HCT116 (cell line): ENCODE measurements at places on chromosomes 6 and 20.

DNA sequence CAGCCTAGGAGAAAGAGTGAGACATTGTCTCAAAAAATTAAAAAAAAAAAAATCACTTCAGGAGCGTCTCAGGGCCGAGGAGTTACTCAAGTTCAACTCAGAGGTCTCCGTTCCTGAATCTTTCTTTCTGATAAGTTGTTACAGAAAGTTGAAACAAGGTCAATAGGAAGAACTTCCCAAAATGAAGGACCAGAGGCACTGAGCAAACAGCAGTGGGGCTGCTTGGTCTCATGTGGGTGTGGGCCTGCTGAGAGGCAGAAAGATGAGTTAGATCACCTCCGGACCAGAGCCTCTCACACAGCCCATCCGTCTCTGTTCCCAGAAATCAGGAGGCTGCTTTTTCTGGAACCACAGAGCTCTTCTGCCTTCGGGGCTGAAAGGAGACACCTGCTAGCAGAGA is 12.4 kb downstream of the MDGA1 start:
- DNase-seq: no peak

GRCh38 chr20:31836853-31837608 is 8.4 kb downstream of the FOXS1 start:
- no peak for DNase-seq

DNA sequence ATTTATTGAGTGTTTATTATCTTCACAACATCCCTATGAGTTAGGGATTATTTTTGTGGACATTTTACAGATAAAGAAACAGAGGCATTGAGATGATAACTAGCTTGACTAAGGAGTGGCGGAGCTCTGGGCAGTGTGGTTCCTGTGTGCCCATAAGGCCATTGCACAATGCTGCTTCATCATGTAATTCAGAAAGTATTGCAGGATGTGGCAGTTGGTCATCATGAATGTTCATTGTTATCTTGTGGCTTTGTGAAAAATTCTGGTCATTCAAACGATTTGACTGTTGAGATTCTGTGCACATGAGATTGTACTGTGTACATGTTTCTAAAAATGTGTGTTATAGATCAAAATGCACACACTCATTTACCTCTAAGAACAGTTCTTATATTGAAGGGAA is 150.8 kb downstream of the ESR1 start:
- DNase-seq: no peak

DNA sequence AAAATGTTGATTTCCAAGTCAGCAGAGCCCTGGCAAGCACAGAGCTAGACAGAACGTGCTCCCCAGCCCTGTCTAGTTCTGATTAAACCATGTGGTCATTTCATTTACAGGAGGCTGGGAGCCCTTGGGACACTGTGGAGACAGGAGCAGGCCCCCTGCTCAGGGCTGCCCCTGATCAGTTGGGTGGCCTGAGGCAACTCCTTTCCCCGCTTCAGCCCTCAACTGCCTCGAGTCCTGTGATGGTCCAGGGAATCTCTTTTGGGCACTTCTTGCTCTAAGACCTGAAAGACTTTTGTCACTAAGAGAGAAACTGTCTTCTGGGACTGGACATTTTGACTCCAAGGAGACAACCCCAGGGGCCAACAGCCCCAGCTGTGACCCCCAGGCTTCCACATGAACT is 13.5 kb downstream of the DYNLRB1 start:
- DNase-seq: no peak

GRCh38 chr6:36791521-36792135 is 47.6 kb downstream of the CPNE5 start:
- no peak for DNase-seq

GRCh38 chr6:89385156-89385667 is 26.9 kb downstream of the RRAGD start:
- DNase-seq: no peak

DNA sequence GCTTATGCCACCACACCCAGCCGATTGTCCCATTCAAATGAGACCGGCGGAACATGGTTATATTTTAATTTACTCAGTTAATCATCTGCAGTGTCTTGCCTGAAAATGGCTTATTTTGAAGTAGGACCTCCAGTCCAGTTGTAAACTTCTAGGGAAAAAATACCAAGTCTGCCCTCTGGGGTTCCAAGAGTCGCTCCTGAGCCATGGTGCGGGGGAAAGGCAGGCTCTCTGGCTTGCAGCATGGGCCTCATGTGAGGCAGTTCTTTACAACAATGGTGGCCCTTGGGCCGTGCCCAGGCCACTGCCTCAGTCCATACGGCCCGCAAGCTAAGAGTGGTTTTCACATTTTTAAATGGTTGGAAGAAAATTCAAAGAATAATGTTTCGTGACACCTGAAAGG is 62.7 kb upstream of the XRN2 start:
- DNase-seq: no peak
